ENCODE measurements at places on chromosomes 11 and 22.

DNA sequence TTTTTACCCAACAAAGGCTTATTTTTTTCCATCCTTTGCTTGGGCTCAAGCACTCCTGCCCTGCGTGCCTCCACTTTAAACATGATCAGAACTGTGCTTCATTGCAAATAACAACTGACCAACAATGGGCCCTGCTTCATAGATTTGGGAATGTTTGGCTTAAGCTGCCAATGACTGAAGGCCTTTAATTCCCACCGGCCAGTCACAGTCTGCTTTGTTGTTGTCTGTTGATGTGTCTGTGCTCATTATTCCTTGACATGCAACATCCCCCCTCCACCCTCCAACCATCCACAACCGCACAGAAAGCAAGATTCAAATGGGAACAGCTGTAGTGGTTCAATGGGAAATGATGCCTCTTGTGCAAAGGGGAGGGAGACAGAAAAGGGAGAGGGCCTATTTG, 23.0 kb downstream of the PAX6 start:
- no peak for DNase-seq

GRCh38 chr11:101498891-101499290, 84.9 kb downstream of the TRPC6 start:
- DNase-seq = no peak

DNA sequence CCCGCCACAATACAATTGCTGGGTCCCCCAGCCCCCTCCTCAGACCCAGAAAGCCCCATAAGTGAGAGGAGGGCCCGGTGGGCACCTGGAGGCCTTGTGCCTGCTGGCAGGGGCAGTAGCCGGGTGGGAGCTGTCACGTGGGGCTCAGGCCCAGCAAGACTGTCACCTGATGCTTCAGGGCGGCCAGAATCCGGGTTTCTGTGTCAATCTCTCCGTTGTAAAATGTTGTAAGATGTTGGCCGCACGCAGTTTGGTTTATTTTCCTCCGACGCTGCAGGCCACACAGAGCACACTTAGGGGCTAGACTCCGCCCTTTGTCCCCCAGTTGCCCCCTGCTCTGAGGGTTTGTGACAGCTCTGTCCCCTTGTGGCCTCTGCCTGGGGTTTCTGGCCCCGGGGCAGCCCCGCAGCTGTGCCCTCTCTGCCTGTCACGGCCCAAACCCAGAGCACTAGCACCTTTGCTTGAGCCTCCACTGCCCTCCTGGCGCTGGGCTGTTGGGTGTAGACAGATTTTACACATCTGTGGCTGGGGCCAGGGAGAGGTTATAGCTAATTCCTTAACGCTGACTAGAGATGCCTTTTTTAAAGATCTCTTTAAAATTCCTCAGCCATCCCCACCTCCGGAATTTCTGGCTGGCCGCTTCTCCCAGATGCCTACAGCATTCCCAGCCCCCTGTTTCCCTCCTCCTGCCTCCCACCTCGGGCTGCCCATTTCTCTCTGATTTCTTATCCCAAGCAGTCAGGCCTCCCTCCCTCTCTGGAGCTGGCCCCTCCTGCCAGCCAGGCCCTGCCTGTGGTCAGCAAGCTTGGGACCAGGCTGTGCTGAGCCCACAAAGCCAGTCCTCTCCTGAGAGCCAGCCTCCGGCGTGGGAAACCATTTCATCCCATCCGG, 3.2 kb upstream of the PRR5 start:
- DNase-seq = no peak

DNA sequence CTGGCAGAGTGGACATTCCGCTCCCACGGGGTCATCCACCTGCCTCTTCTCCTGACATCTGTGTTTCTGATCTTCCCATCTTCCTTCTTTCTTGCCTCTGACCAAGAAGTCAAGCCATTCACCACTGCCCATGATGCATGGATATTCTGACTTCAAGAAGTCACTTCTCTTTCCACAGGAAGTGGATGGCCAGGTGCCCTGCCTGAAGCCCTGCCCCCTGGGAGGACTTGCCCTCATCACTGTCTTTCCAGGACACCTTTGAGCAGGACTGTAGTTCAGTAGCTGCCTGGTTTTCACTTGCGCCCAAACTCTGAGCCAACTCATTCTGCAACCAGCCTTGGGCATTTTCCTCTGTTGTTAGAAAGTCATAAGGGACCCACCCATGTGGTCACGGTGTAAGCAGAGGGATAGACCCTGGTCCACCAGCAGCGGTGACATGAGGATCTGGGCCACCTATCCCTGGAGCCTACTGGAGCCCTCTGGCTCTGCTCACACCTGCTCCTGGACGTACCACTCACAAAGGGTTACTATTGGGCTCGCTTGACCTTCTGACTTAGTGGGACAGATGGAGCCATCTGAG, 6.9 kb downstream of the CYTH4 start:
- DNase-seq = no peak

DNA sequence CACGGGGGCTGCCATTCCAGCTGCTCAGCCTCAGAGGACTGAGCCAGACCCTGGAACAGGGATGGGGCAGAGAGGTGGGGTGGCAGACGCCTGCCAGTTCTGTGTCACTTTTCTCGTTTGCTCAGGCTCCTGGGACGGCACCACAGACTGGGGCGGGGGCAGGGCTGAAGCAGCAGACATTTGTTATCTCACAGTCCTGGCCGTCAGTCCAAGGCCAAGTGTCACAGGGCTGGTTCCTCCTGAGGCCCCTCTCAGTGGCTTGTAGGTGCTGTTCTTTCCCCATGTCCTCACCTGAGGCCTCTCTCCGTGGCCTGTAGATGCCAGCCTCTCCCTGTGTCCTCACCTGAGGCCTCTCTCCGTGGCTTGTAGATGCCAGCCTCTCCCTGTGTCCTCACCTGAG, 24.7 kb downstream of the TPCN2 start:
- no peak for DNase-seq

Measured in Ammon's horn (tissue), 1 donor.